CD4-positive, alpha-beta T cell treated with Interleukin-10 for 1 hour (primary cell): ENCODE measurements at places on chromosomes 2 and 18.

GRCh38 chr2:159904959-159905305 is 106.9 kb upstream of the CD302 start:
- no peak for DNase-seq

DNA sequence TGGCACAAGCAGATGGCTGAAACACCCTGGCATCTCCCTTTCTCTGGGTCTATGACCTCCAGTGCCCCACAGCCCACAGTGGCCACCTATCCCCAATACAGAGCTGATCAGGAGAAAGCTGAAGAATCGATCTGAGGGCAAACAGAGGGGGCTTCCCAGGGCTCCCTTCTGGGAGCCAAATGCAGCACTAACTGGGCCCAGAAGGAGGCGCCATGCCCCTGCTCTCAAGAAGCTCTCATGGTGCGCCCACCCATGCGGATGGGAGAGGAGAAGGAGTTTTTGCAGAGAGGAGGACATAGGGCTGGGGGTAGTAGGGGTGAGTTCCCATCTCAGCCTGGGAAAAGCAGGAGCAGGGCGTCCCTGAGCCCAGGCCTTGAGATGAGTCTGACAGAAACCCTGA is 787.3 kb upstream of the RAB6C start:
- no peak for DNase-seq

- DNase-seq: no peak
Observed at GRCh38 chr2:135512099-135512498, 18.9 kb downstream of the ZRANB3 start.

- no peak for DNase-seq
Observed at GRCh38 chr2:215365184-215365658, 53.4 kb downstream of the ATIC start.

DNA sequence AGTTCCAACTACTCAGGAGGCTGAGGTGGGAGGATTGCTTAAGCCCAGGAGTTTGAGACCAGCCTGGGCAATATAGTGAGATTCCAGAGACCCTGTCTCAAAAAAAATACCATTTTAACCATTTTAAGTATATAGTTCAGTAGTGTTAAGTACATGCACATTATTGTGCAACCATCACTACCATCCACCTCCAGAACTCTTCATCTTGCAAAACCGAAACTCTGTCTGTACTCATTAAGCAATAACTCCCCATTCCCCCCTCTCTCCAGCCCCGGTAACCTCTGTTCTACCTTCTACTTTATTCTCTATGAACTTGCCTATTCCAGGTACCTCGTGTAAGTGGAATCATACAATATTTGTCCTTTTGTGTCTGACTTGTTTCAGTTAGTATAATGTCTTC is 86.4 kb downstream of the GFPT1 start:
- no peak for DNase-seq

DNA sequence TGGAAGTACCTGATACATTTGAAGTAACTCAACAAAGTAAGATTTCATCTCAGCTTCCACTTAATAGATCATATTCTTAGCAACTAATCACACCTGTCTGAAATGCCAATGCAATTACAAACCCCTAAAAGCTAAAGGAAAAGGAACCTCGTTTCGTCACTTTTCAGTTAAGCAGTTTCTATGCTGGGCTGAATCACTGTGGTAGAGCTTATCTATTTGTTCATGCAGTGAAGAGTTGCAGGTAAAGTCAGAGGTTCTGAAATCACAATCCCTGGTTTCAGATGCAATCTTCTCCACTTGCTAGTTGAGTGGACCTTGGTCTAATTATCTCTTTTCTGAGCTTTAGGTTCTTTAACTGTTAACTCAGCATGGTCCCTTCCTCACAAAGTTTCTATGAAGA is 6.3 kb downstream of the HRH4 start:
- DNase-seq: no peak
